DMS79 (cell line): ENCODE measurements at places on chromosomes 1 and 21.

- no peak for DNase-seq
Observed at GRCh38 chr1:21313886-21314721, 23.8 kb upstream of the ECE1 start.

- DNase-seq, result no peak
Observed at GRCh38 chr1:7493711-7494454, 277.2 kb upstream of the VAMP3 start.

DNA sequence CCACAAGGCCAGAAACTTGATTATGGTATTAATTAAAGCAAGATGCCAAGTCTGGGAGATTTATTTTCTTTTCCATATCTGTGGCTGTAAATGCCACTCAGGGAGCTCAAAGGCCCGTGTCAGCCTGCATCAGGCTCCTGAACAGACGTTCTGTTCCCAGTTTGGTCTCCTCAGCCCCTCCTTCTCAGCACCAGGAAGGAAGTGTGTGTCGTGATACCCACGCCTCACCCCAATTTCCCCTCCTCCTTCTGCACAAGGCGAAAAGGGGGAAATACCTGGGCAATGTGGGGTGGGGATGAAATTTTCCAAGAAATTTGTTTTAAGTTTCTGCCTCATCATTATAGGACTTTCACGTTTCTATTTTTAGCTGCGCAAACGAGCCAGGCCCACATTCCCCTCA, 112.0 kb downstream of the SYF2 start:
- no peak for DNase-seq

- DNase-seq, result no peak
Observed at GRCh38 chr1:156766298-156767100, 836 bp upstream of the PRCC start.

DNA sequence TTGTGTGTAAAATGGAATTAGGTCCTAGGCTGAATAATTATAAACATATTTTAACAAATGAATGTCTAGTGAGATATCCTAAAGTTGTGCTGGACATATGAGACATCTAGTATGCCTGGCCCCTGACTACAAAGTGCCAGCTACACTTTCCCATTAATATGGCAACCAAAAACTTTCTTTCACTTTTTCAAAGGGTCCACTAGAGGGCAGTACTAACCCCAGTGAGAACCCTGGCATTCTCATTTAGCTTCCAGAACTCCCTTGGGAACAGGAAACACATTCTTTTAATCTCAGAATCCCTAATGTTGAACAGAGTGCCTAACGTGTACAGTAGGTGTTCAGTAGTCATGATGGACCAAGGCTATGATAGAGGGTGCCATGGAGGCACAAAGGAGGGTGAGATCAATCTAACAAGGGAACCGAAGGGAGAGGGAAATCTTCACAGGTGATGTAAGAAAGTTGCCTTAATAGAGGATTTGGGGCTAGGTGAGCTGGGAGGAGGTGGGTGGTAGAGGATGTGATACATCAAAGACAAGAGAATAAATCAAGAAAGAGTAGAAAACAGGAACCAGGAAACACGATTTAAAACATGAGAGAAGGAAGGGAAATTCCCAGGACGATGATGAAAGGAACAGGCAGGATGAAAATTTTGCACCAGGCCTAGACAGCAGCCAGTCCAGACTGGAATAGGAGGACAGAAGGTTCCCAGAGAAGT, 41.6 kb downstream of the NSL1 start:
- no peak for DNase-seq

DNA sequence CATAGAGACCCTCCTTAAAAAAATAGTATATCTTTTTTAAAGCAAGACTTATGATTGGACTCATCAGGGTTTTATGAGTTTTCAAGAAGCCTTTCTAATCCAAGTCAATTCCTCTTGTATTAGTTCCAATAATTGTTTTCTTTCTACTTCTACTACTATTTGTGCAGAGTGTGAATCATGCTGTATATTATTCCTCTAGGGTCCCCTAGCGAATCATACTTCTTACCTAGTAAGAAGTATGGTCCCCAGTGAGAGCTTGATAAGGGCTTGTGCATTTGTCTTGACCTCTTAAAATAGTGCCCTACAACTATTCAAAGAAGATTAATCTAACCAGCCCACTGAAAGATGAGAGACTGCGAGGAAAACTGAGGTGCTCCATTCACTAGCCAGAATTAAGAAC, 715.7 kb upstream of the ZP4 start:
- no peak for DNase-seq

DNA sequence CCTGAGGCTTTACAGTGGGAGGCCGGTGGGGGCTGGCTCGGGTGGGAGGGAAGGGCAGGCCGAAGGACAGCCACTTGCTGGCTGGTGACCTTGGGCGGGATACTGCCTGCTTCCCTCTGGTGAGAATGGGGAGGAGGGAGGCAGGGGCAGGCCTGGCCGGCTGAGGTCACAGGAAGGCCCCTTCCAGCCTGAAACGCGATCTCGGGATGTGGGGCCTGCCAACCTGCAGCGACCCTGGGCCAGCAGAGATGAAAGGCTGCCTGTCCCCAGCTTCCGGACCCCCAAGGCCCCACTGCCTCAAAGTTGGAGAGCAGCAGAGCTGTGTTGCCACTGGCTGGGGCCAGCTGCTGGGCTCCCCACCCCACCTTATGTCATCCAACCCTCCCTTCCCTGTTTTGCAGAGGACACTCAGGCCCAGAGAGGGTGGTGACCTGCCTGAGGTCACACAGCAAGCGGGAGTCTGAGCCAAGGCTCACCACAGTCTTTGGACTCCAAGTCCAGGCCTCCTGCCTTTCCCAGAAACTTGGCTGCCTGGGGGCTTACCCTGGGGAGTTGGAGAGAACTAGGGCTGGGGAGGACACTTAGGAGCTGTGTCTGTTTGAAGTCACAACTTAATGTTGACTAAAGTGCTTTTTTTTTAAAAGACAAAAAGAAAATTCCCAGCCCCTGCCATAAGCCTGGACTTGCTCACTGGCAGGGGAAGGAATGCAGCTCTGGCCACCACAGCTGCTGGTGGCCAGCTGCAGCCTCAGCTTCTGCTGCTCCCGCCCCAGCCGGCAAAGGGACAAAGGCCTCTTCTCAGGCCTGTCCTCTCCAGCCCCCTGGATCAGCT, 14.8 kb upstream of the WASF2 start:
- no peak for DNase-seq

DNA sequence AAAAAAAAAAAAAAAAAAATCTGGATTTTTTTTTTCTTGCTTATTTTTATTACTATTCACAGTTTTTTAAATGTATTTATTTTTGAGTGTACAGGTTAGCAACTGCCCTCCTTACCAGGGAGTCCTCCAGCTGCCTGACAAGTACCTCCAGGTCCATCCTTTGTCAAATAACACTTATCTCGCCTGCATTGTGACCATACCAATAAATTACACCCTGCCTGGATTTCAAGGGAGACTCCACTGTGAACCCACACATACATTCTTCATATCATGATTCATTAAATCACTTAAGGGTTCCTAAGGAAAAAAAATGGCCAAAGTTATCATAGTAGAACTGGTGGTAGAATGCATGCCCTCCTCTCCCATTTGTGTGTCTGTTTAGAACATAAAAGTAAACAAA, 38.4 kb downstream of the EEIG2 start:
- DNase-seq, result no peak

DNA sequence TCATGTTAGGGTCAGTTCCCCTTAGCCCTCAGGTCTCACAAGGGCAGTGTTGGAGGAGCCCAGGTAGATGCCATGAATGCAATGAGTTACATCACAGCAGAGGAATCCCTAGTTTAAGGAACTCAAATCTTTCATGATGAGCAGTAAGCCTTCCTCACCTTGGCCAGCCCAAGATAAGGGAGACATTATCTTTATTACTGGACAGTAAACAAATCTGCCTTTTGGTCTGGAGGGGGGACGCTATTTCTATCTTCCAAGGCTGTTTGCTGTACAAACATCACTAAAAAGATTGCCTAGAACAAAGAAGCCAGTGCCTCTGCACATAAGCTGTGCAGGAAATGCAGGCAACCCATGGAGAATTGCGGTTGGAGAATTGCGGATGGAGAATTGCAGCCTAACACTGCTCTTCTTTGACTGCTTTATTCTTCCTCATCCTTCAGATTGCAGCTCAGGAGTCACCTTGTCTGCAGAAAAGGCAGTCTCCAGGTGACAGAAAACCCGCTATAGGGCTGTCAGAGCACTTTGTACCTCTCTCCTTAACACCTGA, 2.3 kb upstream of the CHI3L1 start:
- no peak for DNase-seq

DNA sequence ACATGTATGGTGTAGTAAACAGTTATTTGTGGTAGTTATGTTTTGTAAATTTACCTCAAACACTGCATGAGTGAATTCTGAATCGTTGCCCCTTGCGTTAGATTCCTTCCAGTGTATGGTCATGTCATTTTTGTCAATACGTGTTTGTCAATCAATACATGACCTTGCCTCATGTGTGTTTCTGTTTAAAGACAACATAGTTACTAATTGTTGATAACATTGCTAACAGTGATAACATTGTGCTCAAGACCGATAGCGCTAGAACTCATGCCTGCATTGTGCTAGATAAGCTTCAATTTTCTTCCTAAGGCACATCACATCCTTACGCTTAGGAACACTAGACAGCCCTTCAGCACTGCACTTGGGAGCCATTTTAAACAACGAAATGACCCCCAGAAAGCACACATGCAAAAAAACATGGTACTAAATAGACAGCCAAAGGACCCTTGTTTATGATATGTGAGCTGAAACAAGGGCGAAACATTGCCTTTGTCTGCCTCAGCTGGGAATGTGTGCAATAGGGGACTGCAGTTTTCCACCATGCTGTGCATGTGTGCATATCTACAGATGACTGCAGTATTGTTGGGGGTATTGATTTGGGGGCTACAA, 37.3 kb downstream of the MRPS6 start:
- DNase-seq, result no peak

DNA sequence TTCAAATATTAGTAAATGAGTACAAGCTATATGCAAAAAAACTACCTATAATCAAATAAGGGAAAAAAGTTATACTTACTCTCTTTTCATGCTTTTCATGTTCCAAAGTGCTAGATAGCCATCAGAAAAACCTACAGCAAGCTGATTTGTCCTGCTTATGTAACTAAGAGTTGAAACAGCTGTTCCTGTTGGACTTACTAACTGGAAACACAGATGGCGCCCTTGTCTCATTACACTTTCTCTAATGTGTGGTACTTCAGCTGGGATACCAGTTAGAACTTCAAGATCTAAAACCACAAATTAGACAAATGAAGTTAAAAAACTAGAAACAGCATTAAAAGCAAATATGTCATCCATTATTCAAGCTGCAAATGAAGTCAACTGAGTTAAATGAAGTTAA, 24.3 kb downstream of the AHCTF1 start:
- DNase-seq, result no peak

DNA sequence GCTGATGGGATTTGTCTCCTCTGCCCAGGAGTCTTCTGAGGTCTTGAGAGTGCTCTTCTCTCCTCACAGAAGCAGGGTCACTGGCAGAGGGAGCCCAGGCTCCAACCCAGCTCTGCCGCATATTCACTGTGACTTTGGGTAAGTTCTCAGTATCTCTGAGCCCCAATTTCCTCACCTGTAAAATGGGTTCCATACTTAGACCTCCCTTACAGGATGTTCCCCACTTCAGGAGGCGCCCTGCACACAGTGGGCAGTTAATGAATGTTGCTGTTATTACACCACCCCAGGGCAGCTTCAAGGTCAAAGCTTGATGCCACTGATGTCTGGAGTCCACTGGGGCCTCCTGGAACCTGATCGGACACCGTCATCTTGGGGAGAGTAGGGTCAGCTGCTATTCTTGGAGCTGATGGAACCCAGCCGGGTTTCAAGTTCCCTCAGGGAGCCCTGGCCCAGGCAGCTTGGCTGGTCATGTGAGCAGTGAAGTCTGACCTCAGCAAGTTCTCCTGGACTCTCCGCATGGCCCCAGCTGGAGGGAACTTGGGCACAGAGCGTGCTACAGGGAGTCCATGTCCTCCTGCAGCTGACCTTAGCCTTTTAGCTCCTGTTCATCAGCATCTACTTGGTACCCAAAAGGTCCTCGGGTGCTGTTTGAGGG, 21.8 kb downstream of the COA7 start:
- DNase-seq, result no peak

- DNase-seq, result no peak
Observed at GRCh38 chr1:167694691-167695090, 27.1 kb upstream of the MPZL1 start.

GRCh38 chr1:191561276-191561675, 597.0 kb upstream of the RGS18 start:
- no peak for DNase-seq

DNA sequence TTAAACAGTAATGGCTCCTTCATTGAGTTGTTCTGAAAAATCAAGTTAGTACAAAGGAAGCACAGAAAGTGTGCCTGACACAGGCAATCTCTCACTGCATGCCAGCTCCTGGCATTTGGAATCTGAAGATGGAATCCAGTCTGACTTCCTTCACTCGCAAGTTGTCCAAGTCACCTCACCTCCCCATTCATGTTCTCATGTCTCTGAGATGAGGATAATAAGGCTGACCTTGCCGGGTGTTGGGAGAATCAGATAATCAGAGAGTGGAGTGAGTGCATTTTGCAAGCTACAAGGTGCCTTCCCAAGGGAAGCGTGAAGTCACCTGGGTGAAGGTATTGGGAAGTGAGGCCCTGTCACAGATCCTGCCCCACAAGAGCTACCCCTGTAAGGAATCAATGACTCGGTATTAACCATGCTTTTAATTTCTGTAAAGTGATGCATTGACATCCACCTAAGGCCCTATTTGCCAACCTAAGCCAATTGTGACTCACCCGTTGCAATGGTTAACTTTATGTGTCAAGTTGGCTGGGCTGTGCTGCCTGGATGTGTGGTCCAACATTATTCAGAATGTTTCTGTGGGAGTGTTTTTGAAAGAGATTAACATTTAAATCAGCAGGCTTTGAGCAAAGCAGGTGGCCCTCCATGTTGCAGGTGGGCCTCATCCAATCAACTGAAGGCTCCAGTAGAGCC, 62.5 kb upstream of the TARBP1 start:
- no peak for DNase-seq

DNA sequence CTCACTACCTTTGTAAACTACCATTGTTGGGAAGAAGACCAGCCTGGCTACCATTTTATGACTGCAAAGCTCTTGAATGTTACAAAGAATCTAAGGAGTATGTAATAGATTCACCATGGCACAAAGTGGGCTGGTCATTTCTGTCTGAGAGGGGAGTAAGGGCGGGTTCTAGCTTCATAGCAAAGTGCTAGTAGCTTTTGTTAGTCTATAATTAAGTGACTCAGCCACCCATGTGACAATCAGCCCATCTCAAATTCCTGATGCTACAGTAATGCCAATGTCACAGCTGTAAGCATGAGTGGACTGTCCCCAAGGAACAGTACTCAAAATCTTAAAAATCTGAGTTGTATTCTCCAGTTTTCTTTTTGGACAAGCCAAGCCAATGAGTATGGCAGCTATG, 15.4 kb upstream of the OTUD3 start:
- DNase-seq, result no peak

DNA sequence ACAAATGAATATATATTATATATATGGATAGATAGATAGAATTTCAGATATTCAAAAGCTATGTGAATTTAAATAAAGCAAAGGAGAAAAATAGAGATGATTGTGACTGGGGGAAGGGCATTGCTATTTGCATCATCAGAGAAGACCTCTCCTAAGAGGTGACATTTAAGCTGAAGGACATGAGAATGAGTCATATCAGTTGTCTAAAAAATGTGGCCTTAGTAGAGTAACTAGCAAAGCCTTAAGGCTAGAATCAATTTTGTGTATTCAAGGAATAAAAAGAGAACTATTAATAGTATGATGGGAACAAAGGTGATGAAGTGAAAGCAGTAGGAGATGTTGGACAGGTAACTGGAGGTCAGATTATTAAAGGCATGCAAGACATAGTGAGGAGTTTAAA, 34.8 kb upstream of the SLC35F3 start:
- DNase-seq, result no peak
